ENCODE measurements at places on chromosomes 7 and 10. TPM values are rescaled to one million over a fixed set of nuclear protein-coding genes. Genes with fewer than 3 reads are reported as not detected.

PRKAR1B gene
- total RNA-seq = 4.1 TPM

DMTF1 gene
- 25.9 TPM for total RNA-seq

MYO3A gene
- total RNA-seq = not detected

HOXA2 gene
- total RNA-seq = 0.84 TPM

HABP2 gene
- not detected for total RNA-seq

GHRHR gene
- not detected for total RNA-seq

AGR3 gene
- total RNA-seq = not detected

CC2D2B gene
- total RNA-seq = not detected

NODAL gene
- total RNA-seq = not detected

TUBB8 gene
- not detected for total RNA-seq

GPR141 gene
- not detected for total RNA-seq

NME8 gene
- total RNA-seq = not detected

AKR1C8 gene
- total RNA-seq = not detected

NKX1-2 gene
- total RNA-seq = not detected

MYOF gene
- total RNA-seq = 57.1 TPM

MYO1G gene
- total RNA-seq = not detected

VSTM4 gene
- total RNA-seq = 0.12 TPM

EGR2 gene
- 5.9 TPM for total RNA-seq

SLC26A3 gene
- total RNA-seq = not detected

HOXA13 gene
- 2.3 TPM for total RNA-seq

CFAP70 gene
- total RNA-seq = not detected

ZNF655 gene
- 49.5 TPM for total RNA-seq
